Activated CD4-positive, alpha-beta T cell treated with anti-CD3 and anti-CD28 coated beads for 36 hours (primary cell): ENCODE measurements at places on chromosomes 5 and 9. TPM values are rescaled to one million over a fixed set of nuclear protein-coding genes. Genes with fewer than 3 reads are reported as not detected.

Gene NR2F1
- not detected for total RNA-seq

DNA sequence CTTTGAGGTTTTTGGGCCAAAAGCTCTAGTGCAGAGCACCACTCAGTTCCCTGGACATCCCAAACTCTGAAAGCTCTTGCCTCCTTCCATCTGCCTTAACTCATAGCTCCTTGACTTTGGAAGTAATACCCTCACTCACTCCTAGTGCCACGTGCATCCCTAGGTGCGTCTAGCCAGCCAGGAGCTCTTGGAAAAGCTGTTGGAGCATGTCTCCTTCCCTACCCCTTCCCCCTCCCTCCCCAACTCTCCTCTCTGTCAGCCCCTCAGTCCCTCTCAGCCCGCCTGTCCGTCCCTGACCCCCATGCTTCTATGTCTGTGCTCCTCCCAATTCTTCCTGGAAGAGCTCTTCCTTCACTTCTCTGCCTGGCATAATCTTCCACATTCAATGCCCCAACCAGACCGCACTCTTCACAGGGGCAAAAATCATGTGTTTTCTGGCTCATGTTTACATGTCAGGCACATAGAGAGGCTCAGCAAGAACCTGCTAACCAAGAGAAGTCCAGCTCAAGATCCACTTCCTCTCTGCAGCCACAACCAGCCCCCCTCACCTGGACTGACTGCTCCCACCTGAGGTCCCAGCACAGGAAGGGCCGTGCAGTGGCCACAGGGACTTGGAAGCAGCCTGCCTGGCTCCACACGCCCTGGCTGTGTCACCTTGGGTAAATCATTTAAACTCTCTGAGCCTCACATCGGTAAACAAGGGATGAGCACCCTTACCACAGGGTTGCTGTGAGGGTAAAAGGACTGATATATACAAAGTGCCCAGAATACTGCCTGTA, 58.4 kb downstream of the WHRN start:
- DNase-seq, result no peak
- H3K4me3 ChIP-seq, result no peak overlapping the region

Gene QRFP
- not detected for total RNA-seq

Gene GLRA1
- not detected for total RNA-seq

Gene SAXO1
- total RNA-seq, result not detected

- no peak overlapping the region for H3K27ac ChIP-seq
- no peaks in the 10 kb centered on the region for H3K36me3 ChIP-seq
- H3K4me1 ChIP-seq, result no peaks in the 10 kb centered on the region
- H3K27me3 ChIP-seq, result peaks cover 16% of the 10 kb centered on the region
- H3K4me3 ChIP-seq, result no peak overlapping the region
- no peak for DNase-seq
Observed at GRCh38 chr5:78671609-78672008, 23.0 kb upstream of the LHFPL2 start.

Gene AMBP
- total RNA-seq, result not detected

Gene LRRC19
- not detected for total RNA-seq

- DNase-seq, result peak; percentile 62
- H3K36me3 ChIP-seq, result peaks cover 40% of the 10 kb centered on the region
- peak overlapping the region; percentile 93 for H3K27ac ChIP-seq
- peaks cover 29% of the 10 kb centered on the region for H3K4me1 ChIP-seq
- H3K4me3 ChIP-seq, result peak overlapping the region; percentile 83
Observed at GRCh38 chr5:57174128-57174889, 450 bp downstream of the GPBP1 start.

GRCh38 chr5:142491270-142491669, 166.4 kb upstream of the SPRY4 start:
- H3K27ac ChIP-seq, result no peak overlapping the region
- no peaks in the 10 kb centered on the region for H3K36me3 ChIP-seq
- DNase-seq, result no peak
- H3K4me3 ChIP-seq, result no peak overlapping the region

Gene HK3
- total RNA-seq, result not detected

DNA sequence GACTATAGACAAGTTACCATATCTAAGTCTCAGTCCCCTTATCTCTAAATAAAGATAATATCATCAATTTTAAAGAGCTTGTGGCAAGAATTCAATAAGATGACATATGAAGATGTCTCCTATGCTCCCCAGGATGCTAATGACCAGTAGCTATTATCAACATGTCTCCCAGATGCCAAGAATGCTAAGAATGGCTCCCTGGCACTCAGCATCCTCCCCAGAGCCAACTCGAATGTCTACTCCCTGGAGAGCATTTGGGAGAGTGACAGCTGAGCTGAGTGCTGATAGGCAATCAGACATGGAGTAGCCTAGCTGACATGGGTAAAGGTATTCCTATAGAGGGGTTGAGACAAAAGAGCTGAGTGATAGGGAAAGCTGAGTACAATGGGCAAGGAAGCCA, 15.9 kb downstream of the P4HA2 start:
- no peaks in the 10 kb centered on the region for H3K4me1 ChIP-seq
- no peak for DNase-seq
- no peak overlapping the region for H3K27ac ChIP-seq
- no peaks in the 10 kb centered on the region for H3K36me3 ChIP-seq
- no peak overlapping the region for H3K4me3 ChIP-seq

DNA sequence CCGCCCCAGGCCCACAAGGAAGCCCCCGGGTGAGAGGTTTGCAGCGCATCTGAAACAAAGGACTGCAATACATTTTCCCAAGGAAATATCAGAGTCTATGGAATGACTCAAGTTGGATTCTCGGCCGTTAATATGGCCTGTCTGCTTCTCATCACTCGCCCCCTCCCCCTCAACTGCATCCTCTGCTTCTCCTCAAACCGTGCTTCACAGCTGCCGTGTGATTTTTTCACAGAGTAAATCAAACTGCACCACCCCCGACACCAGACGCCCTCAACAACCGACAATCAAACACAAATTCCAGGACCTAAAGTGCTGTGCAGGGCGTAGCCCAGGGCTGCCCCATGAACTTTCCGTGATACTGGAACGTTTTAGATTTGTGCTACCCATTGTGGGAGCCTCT, 176.9 kb downstream of the ROR2 start:
- no peak overlapping the region for H3K4me3 ChIP-seq
- no peak overlapping the region for H3K27ac ChIP-seq
- H3K27me3 ChIP-seq, result peaks cover 15% of the 10 kb centered on the region
- H3K4me1 ChIP-seq, result no peaks in the 10 kb centered on the region

DNA sequence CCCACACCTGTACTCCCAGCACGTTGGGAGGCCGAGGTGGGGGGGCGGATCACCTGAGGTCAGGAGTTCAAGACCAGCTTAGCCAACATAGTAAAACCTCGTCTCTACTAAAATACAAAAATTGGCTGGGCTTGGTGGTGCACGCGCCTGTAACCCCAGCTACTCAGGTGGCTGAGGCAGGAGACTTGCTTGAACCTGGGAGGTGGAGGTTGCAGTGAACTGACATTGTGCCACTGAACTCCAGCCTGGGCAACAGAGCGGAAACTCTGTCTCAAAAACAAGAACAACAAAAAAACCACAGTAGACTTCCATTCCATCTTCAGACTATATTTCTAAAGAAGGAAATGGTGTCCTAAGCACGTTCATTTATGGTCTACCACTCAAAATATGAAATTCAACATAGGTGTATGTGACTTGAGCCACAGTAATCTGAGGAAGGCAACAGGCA, 14.2 kb upstream of the SERINC5 start:
- peaks cover 44% of the 10 kb centered on the region for H3K4me1 ChIP-seq
- peak overlapping the region; percentile 1 for H3K4me3 ChIP-seq
- H3K36me3 ChIP-seq, result no peaks in the 10 kb centered on the region
- DNase-seq, result peak; percentile 41

Gene PCDHB11
- total RNA-seq, result not detected

Gene PLGRKT
- 47.9 TPM for total RNA-seq

Gene ZDHHC11B
- 0.61 TPM for total RNA-seq

Gene TRMO
- total RNA-seq, result 20.7 TPM

- peaks cover 48% of the 10 kb centered on the region for H3K4me1 ChIP-seq
- peak overlapping the region; percentile 42 for H3K4me3 ChIP-seq
- H3K36me3 ChIP-seq, result peaks cover 9% of the 10 kb centered on the region
- H3K27ac ChIP-seq, result peak overlapping the region; percentile 97
- no peaks in the 10 kb centered on the region for H3K27me3 ChIP-seq
Observed at GRCh38 chr9:19998823-19999455, 210.1 kb upstream of the SLC24A2 start.

- H3K4me1 ChIP-seq, result no peaks in the 10 kb centered on the region
- DNase-seq, result no peak
- H3K36me3 ChIP-seq, result no peaks in the 10 kb centered on the region
- peaks cover 2% of the 10 kb centered on the region for H3K27me3 ChIP-seq
- no peak overlapping the region for H3K4me3 ChIP-seq
Observed at GRCh38 chr5:136061630-136062365, 33.0 kb downstream of the TGFBI start.

- H3K27me3 ChIP-seq, result no peaks in the 10 kb centered on the region
- no peaks in the 10 kb centered on the region for H3K36me3 ChIP-seq
- no peak overlapping the region for H3K27ac ChIP-seq
- no peaks in the 10 kb centered on the region for H3K4me1 ChIP-seq
- DNase-seq, result no peak
Observed at GRCh38 chr5:32646061-32646969, 61.0 kb downstream of the SUB1 start.

Gene LCN9
- not detected for total RNA-seq

GRCh38 chr9:77954013-77954665, 77.5 kb downstream of the GNAQ start:
- H3K36me3 ChIP-seq, result no peaks in the 10 kb centered on the region
- H3K4me3 ChIP-seq, result no peak overlapping the region
- peaks cover 48% of the 10 kb centered on the region for H3K4me1 ChIP-seq
- no peak for DNase-seq
- H3K27ac ChIP-seq, result no peak overlapping the region

DNA sequence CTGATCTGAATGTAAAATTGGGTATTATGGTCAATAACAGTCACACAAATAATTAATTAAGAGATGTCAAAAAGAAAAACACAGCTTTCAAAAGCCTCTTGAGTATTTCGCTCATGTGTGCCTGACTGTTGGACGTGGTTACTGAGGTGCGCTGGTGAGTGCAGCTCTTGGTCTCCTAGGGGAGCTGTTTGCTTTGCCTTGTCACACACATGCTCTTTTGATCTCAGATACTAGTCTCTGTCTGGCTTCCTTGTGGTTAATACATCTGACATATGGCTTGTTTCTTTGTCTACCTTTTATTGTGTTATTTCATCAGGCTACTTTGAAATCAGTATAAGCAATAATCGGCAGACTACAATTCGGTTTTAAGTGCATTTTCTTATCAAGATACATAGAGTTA, 51.5 kb downstream of the PCSK1 start:
- peaks cover 13% of the 10 kb centered on the region for H3K27me3 ChIP-seq
- H3K4me1 ChIP-seq, result no peaks in the 10 kb centered on the region
- no peak overlapping the region for H3K4me3 ChIP-seq
- no peak overlapping the region for H3K27ac ChIP-seq

- H3K4me3 ChIP-seq, result no peak within 1 kb of the TSS
- peaks cover 6% of the 10 kb centered on the region for H3K27me3 ChIP-seq
- no peaks in the 10 kb centered on the region for H3K36me3 ChIP-seq
- no peak within 1 kb of the TSS for H3K27ac ChIP-seq
- DNase-seq, result peak; percentile 5
Observed at GRCh38 chr5:132257131-132258101, at the start of gene PDLIM4. Gene PDLIM4 (plus strand): TSS chr5:132257696. CDS start chr5:132257735, 39 bp downstream.

Gene LYRM7
- 16.0 TPM for total RNA-seq

Gene IL5
- total RNA-seq, result 1.6 TPM

DNA sequence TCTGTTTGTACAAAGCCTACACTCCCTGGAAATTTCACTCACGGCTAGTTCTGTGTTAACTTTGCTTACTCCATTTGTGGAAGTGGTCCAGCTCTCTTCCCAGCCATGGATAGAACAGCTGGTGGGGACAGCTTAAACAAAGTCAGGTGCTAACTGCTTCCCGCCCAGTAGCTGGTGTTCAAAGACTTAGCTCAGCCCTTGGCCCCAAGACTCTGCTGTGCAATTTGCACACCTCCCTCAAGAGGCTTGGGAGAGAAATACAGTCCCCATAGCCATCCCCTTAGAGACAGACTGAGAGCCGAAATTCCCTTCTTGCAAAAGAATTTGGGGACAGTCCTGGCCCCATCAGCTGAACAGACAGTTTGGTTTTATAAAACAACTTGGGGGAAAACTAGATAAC, 73.8 kb upstream of the RAI14 start:
- H3K4me3 ChIP-seq, result no peak overlapping the region
- H3K36me3 ChIP-seq, result no peaks in the 10 kb centered on the region
- no peak for DNase-seq
- H3K27me3 ChIP-seq, result peaks cover 20% of the 10 kb centered on the region

DNA sequence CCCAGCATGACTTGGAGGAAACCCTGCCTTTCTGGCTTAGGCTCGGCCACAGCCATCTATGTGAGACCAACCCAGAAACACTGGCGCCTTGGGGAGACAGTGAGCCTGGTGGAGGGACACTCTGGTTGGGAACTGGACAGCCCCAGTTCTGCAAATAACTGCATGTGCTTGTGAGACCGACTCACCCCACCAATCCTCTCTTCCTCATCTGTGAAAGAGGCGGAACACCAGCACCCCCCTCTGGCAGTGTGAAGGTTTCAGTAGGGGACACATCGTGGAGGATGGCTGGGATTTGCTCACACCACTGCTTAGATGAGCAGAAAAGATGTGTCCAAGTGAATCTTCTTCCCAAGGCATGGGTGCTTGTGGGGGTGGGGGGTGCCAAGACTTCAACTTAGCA, 43.4 kb upstream of the N4BP3 start:
- peaks cover 3% of the 10 kb centered on the region for H3K4me1 ChIP-seq
- peaks cover 3% of the 10 kb centered on the region for H3K27me3 ChIP-seq
- no peak overlapping the region for H3K27ac ChIP-seq
- H3K4me3 ChIP-seq, result no peak overlapping the region
- peak; percentile 73 for DNase-seq

DNA sequence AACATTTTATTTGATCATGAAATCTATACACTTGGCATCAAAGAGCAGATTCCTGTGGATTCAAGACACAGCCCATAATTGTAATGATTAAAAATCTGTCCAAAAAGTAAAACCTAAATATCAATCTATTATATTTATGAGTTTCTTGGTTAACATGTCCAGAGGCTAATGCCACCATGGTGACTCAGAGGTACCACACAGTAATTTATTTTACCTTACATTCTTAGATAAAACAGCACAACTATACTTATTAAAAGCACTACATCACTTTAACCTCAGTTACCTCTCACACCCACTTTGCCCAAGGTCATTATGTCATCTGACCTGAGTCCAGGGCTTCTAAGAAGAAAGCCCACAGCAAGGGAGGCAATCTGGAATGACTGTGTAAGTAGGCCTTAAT, 519.2 kb downstream of the RASEF start:
- H3K4me3 ChIP-seq, result no peak overlapping the region
- H3K27me3 ChIP-seq, result no peaks in the 10 kb centered on the region
- no peaks in the 10 kb centered on the region for H3K4me1 ChIP-seq
- no peaks in the 10 kb centered on the region for H3K36me3 ChIP-seq
- DNase-seq, result no peak

DNA sequence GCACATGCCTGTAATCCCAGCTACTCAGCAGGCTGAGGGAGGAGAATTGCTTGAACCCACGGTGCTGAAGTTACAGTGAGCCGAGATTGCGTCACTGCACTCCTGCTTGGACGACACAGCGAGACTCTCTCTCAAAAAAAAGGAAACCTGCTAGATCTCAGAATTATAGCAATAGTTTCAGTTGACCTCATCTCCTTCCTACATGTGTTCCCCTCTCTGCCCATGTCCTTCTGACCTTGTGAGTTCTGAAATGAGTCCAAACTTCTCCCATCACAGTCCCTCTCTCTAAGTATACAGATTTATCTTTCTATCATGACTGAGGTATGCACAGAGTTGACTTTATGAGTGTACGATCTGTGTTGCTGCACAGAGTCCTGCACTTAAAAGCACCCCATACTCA, 44.6 kb upstream of the SHOC1 start:
- H3K4me1 ChIP-seq, result no peaks in the 10 kb centered on the region
- H3K27ac ChIP-seq, result no peak overlapping the region
- H3K4me3 ChIP-seq, result no peak overlapping the region
- no peak for DNase-seq
- H3K36me3 ChIP-seq, result no peaks in the 10 kb centered on the region
- H3K27me3 ChIP-seq, result peaks cover 8% of the 10 kb centered on the region

- no peak overlapping the region for H3K4me3 ChIP-seq
- peaks cover 8% of the 10 kb centered on the region for H3K27me3 ChIP-seq
Observed at GRCh38 chr9:126496781-126497659, 116.7 kb upstream of the LMX1B start.
